Natural killer cell treated with Interleukin-12 subunit alpha and Interleukin-12 subunit beta and Interleukin-15 and Interleukin-18, amount 100 ng/mL, for 72 hours (primary cell): ENCODE measurements at places on chromosomes 5 and 9. TPM values are rescaled to one million over a fixed set of nuclear protein-coding genes. Genes with fewer than 3 reads are reported as not detected.

AMACR gene
- 5.1 TPM for total RNA-seq

SPATA6L gene
- total RNA-seq = 0.78 TPM

- no peak for DNase-seq
These were observed 100.1 kb upstream of the LRRTM2 start for GRCh38 chr5:138975098-138975847.

SEMA6A gene
- total RNA-seq = not detected

SH3TC2 gene
- total RNA-seq = not detected

EIF4E1B gene
- total RNA-seq = not detected
